ENCODE measurements at places on chromosomes 13 and 19. TPM values are rescaled to one million over a fixed set of nuclear protein-coding genes. Genes with fewer than 3 reads are reported as not detected.
A peak's percentile ranks its signal among the peaks of the same experiment; 100 is the strongest.

The PDE4C gene
- polyA plus RNA-seq: 1.3 TPM

The CNN1 gene
- polyA plus RNA-seq: 11.3 TPM

The SLITRK1 gene
- 0.04 TPM for polyA plus RNA-seq

The CBARP gene
- polyA plus RNA-seq: 1.7 TPM

The LIM2 gene
- polyA plus RNA-seq: not detected

The SIGLEC8 gene
- not detected for polyA plus RNA-seq

The CEACAM19 gene
- 23.9 TPM for polyA plus RNA-seq

The RNF225 gene
- not detected for polyA plus RNA-seq

The NKPD1 gene
- polyA plus RNA-seq: 0.10 TPM

The LILRB3 gene
- 2.4 TPM for polyA plus RNA-seq

The MYPOP gene
- polyA plus RNA-seq: 3.6 TPM

The ERFL gene
- polyA plus RNA-seq: 0.24 TPM

The CEACAM1 gene
- 5.4 TPM for polyA plus RNA-seq

The ZNF738 gene
- 28.3 TPM for polyA plus RNA-seq

- peak; percentile 42 for DNase-seq
Observed at GRCh38 chr19:18287836-18288772, 6.7 kb upstream of the JUND start.

GRCh38 chr19:34880034-34880433 lies 46.7 kb upstream of the ZNF30 start:
- no peak for DNase-seq

DNA sequence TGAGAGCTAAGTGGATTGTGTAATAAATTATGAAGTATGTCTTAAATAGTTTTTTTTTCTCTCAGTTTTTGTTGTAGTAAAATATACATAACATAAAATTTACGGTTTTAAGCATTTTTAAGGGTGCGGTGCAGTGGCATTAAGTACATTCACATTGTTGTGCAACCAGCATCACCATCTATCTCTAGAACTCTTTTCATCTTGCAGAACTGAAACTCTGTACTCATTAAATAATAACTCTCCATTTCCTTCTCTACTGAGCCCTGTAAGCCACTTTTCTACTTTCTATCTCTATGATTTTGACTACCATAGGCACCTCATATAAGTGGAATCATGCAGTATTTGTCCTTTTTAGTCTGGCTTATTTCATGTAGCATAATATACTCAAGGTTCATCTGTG lies 87.1 kb downstream of the GJA3 start:
- no peak for DNase-seq

DNA sequence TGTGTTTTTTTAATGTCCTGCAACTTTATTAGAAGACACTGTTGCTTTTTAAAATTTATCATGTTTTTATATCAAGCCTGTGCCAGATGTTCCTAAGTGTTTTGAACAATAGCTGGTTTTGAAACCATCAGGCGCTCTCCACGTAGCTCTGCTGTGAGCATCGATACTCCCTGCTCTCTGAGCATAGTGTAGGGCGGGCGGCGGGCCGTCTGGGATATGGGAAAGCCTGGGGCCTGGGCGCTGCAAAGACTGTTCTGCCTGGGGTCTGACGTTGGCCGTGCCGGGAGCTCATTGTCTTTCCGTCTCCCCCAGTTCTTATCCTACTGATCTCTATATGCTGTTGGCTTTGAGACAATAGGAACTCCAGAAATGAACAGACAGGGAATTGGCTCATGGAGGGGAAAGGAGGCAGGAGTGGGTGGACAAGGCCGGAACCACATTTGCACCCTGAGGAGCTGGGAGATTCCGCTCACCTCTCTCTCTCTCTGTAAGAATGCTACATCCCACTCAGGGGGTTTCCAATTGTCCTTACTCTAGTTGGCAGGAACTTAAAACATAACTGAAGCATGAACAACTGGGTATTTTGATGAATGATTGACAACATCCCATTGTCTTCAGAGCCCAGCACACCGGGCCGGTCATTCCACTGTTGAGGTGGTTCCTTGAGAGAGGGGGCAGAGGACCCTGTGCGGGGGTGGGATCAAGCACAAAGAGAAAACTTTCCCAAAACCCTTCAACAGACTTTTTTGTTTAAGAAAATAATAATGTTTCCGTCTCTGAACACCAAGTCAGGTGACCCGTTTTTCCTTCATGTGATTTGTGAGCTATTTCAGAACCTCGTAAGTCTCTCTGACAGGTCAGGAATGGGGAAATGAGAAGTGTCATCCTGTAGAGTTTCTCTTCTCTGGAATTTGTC lies 64.7 kb downstream of the COL4A2 start:
- DNase-seq: no peak

GRCh38 chr13:85544756-85545155 lies 254.5 kb downstream of the SLITRK6 start:
- DNase-seq: no peak

GRCh38 chr13:109651854-109652253 lies 134.5 kb downstream of the IRS2 start:
- no peak for DNase-seq

DNA sequence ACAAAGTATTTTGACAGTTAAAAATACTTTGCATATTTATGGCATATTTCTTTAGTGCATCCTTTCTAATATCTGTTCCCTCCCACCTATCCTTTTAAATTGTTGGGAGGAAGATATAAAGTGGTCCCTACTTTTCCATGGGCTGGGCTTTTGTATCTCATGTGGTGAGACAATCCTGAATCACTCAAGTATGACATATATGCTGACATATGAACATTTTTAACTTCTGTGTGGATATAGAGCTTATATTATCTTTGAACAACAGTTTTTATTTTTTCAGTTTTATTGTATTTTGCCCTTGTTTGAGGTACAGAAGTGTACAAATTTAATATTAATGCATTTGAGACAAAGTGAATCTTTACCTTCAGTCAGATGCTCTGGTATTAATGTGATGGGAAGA lies 3.4 kb downstream of the ZMYM2 start:
- DNase-seq: no peak

- no peak for DNase-seq
Observed at GRCh38 chr13:86572115-86572514, 772.9 kb upstream of the SLITRK6 start.

- DNase-seq: no peak
Observed at GRCh38 chr13:48110931-48111721, 16.2 kb upstream of the MED4 start.

GRCh38 chr13:83773961-83774360 lies 108.3 kb downstream of the SLITRK1 start:
- DNase-seq: no peak

DNA sequence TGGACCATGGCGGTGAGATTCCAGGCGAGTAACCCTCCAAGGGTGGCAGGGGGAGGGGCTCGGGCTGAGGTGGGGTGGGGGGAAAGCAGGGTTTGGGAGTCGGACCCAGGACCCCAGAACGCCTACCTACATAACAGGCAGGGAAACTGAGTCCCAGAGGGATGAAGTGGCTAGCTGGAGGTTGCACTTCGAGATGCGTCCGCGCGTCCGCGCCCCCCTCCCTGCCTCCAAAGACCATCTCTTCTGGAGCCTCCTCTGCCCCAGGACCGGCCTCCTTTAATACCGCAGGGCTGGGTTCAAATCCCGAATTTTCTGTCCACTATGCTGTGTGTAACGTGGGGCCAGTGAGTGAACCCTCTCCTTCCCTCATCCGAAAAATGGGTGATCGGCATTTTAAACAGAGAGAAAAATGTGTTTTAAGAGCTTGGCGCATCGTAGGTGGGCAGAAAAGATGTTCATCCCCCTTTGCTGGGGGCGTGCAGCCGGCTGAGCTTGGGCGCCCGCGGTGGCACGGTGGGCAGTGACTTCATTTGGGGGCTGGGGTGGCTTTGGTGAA lies 13.8 kb downstream of the TJP3 start:
- no peak for DNase-seq

DNA sequence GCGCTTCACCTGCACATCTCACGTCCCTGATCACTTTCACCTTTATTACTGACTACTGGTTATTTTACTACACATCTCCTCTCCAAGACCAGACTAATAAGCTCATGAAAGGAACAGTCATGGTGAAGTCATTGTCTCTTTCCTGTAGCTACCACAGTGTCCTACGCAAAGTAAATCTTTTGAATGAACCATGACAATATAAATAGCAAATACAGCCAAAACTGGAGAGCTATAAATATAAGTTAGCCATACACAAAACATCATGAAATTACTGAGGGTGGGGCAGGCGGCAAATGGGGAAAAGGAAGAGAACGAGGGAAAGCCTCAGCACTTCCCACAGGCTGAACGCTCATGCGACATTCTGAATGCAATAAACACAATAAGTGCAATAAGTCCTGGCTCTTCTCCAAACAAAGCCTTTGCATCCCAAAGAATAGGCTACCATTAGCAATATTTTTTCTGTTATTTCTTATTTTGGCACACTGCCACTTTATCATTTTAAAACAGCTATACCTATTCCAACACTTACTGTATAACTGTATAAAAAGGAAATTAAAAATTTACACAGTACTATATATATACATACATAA lies 62.5 kb downstream of the TUBGCP3 start:
- DNase-seq: no peak

GRCh38 chr13:23644527-23645138 lies 74.4 kb downstream of the TNFRSF19 start:
- no peak for DNase-seq

DNA sequence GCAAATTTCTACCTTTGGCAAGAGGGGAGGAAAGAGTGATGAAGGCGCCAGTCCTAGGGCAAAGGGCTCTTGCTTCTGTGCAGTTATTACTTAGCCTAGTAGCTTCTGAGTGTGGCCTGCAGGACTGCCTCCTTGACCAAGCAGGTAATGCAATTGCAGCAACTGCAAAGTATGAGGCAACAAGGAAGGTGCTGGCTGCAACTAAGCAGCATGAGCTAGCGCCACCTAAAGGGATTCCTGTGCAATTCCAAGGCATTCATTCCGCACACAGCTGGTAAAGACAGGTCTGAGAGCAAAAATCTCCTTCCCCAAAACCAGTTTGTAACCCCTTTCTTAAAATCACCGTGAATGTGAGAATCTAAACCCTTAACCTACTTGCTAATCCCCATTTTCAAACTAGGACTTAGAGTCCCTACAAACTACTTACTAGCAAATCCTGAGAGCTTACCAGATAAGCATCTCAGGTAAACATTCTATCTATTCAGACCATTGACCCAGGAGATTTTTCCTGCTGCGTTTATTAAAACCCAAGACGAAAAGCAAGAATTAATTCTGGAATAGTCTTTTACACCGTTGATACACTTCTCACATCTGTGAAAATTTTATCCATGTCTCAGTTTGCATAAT lies 62.9 kb downstream of the DCT start:
- DNase-seq: no peak

DNA sequence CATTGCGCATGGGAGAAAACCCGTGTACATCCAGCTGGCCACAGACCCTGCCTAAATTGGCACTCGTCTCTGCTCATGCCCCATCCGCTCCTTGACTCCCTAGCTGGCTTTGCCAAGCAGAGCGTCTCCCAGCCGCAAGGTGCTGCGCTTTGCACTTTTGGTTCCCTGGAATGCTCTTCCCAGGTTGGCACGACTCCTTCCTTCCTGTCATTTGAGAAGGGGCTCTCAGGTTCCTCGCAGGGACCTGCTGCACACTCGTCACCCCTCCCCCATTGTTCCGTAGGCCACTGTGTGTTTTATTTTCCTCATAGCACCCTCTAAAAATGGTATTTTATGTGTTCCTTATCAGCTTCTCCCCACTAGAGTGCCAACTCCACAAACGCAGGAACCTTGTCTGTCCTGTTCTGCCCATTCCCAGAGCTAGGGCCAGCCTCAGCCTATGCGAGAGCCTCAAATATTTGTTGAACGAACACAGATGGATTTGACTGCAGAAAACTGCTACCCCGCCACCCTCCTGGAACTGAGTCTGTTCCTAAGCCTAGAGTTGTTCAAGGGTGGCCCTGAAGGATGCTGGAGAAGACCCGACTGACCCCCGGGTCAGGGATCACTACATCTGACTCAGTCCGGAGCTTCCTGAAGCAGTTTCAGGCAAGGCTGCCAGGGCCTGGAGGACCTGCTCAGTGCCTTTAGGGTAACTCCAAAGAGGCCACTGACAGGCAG lies 8.4 kb upstream of the CEBPA start:
- DNase-seq: no peak

GRCh38 chr13:28031896-28032288 lies 43.4 kb upstream of the URAD start:
- no peak for DNase-seq

DNA sequence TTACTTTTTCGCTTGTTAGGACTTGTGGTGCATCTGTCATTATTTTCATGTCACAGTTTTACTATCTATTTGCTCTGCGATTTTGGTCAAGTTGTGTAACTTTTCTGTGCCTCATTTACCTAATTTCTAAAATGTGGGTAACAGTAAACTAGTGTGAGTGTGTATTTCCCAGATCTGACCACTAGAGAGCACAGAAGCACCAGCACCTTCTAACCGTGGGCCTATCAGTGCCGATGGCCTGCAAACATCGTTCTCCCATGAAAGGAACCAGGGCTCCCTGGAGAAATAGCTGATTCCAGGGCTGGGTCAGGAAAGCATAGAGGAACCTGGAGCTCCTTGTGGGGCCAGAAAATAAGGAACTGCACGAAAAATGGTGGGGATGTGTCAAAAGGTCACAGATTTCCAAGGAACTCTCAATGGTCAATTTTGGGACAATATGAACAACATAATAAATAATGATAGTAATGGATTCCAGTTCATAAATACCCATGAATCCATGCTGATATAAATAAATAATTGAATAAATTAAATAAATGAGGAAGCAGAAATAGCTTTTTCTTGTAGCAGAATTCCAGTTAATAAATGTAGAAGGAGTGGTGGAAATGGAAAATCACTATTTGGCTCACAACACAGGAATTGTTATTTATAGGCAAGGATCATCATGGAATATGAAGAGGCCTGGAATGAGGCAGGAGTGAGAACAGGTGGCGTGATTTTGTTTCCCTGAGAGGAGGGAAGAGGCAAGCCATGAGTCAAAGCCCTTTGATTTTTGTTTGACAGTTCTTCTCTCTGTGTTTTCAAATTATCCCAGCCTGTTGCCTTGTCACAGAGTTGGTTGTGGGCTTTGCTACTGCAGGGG lies 31.1 kb downstream of the CEACAM8 start:
- no peak for DNase-seq

DNA sequence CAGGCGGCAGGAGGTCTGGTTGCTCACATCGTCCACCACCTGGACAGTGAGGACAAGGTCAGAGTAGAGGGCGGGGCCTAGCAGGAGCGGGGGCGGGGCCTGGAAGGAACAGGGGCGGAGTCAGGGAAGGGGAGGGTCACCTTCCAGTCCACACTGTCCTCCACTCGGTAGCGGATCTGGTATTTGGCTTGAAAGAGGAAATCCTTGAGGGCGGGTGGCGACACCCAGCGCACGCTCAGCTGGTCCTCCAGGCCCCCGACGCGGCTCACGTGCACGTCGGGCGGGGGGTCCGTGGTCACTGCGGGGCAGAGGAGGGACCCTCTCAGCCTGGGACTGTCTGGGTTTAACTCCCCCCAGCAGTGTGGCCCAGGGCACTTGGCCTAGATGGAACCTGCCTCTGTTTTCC lies 8.2 kb downstream of the REX1BD start:
- no peak for DNase-seq

- no peak for DNase-seq
Observed at GRCh38 chr13:75468602-75469001, 13.4 kb downstream of the TBC1D4 start.

GRCh38 chr19:6038634-6039405 lies 60.9 kb upstream of the RANBP3 start:
- no peak for DNase-seq

- no peak for DNase-seq
Observed at GRCh38 chr19:32677657-32678056, 2.0 kb downstream of the RGS9BP start.

Data from right lung (tissue), 10 donors.